T-helper 2 cell (primary cell): ENCODE measurements at places on chromosomes 12 and 14.

DNA sequence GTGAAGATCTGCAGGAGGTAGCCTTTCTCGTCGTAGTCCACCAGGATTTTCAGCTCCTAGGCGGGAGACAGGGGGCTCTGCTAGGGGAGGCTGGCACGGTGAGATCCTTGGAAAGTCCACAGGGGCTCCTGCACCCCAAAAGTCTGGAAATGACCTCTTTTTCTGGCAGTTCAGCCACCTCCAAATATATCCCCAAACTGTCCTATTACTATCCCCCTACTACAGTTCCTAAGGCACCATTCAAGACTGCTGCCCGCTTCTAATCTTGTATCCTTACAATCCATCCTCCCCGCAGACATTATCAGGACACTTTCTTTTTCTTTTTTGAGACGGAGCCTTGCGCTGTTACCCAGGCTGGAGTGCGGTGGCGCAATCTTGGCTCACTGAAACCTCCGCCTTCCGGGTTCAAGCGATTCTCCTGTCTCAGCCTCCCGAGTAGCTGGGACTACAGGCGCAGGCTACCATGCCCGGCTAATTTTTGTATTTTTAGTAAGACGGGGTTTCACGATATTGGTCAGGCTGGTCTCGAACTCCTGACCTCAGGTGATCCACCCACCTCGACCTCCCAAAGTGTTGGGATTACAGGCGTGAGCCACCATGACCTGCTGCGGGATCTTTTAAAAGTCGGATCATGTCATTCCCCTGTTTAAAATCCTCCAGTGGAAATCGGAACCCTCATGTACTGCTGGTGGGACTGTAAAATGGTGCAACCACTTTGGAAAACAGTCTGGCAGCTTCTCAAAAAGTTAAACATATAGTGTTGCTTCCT lies 18.5 kb downstream of the HPD start:
- no peak for DNase-seq

GRCh38 chr14:86372402-86372801 lies 842.5 kb downstream of the FLRT2 start:
- DNase-seq, result no peak

DNA sequence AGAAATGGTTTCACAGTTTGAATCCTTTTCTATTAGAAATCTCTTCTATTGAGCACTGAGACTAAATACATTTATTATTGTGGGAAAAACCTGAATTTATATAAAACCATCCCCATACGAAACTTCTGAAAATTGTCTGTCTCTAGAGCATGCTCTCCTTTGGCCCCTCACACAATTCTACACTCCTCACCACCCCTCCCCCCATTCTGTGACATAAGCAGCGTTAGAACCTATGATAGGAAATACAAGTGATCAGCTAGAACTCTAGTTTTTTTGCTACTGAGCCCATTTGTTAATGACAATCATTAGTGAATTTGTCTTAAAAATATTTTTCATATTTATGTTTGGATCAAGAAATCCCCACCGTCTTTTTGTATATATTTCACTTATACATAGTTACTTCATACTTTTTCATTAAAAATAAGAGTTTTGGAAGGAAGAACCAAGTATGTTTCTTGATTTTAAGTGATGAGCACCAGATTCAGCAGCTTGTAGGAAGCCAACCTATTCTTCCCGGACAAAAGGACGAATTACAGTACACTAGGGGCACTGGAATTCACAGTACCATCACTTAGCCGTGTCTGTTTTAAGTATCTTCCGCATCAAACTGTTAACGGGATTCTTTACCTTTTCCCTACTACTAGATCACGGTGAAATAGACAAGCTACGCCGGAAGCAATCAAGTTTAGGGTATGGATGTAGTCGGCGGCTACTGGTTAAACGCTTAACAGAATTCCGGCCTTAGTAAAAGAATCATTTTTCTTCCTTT lies 724 bp downstream of the GTSF1 start:
- DNase-seq, result no peak

DNA sequence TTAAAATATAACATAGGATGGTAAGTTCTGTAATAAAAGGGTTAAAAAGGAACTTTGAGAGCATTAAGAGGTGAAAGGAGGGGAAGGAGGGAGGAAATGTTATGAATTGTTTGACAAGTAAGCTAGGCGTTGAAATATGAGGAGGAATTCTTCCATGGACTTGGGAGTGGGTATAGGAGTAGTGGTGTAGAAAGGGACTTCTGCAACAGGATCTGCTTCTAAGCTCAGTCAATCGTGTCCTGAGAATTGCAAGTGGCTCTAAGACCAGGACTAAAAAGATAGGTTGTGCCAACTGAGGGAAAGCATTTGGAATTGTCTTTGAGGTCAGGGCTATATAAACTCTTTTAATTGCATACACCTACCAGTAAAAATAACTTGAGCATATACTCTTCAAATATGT lies 74.1 kb upstream of the SLC38A2 start:
- DNase-seq, result no peak

DNA sequence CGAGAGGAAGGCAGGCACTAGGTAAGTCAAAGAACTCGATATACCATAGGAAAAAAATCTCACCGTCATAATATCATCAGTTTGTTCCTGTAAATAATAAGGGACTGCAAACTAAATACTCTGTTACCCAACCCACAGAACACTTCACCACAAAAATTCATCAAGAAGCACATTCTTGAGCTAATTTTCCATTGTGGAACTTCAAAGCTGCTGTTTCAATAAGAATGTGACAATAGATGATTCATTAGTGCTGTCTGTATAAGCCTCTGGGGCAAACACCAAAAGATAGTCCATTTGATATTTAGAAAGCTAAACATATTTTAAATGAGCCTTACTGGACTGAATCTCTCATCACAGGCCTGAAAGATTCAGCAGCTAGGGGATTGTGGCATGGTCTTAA lies 219.4 kb downstream of the KSR2 start:
- no peak for DNase-seq

DNA sequence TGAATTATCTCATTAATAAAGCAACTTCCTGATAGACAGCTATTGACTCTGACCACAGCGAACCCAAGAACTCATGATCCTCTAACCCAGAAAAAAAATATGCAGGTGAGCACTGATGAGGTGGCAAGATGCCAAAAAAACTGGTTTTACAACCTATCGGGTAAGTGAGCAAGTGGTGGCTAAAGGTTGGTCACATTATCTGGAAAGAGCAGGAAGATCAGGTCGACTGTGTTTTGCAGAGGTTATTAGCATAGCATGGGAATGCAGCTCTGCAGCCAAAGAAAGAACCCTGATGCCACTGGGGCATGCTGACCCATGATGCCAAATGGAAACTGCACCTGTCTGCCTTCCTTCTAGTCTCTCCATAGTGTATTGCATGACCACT lies 23.5 kb downstream of the BHLHE41 start:
- no peak for DNase-seq

- DNase-seq, result no peak
Observed at GRCh38 chr12:3077572-3078081, 448 bp downstream of the TSPAN9 start.
